Cerebellum (tissue), 4 donors: ENCODE measurements at places on chromosomes 6 and 20. TPM values are rescaled to one million over a fixed set of nuclear protein-coding genes. Genes with fewer than 3 reads are reported as not detected.

The RSPH9 gene
- total RNA-seq, result 3.4 TPM

The NT5E gene
- total RNA-seq, result 4.2 TPM

The ADGRG6 gene
- total RNA-seq, result 25.6 TPM

GRCh38 chr20:62846166-62846890, 15.3 kb downstream of the TCFL5 start:
- DNase-seq, result no peak

The CYB5R4 gene
- total RNA-seq, result 11.3 TPM

DNA sequence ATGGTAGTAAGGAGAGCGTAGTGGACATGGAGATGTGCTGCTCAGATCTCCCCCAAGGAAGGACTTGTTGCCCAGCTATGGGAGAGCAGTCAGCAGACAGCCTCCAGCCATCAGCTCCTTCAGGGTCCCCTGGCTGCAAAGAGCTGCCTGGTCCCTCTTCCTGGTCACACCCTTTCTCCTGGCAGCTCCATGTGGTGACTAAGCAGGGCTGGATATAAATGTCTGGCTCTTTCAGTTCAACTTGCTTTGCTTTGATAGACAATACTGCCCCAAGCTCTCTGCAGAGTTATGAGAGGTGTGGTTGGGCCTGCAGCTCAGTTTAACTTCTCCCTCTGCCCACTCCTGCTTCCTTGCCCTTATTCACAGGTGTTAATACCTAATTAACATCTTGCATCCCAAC, 64.1 kb upstream of the DDR1 start:
- no peak for DNase-seq

DNA sequence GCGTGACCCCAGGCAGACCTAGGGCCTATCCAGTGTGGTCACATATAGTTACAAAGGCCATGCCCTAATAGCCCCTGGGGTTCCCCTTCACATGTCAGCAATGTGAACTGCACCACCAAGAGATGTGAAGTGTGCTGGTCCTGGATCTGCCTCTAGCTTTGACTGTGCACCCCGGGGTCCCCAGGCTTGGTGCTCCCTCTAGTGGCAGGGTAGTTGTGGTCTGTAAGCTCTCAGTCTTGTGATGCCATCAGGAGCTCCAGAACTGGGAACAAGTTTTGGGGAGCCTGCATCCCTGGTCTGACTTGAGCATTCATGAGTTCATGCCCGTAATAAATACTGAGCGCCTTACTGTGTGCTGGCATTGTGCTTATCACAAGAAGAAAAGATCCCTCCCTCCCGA, 143.4 kb downstream of the DHX35 start:
- DNase-seq, result no peak

The SEMG1 gene
- not detected for total RNA-seq

DNA sequence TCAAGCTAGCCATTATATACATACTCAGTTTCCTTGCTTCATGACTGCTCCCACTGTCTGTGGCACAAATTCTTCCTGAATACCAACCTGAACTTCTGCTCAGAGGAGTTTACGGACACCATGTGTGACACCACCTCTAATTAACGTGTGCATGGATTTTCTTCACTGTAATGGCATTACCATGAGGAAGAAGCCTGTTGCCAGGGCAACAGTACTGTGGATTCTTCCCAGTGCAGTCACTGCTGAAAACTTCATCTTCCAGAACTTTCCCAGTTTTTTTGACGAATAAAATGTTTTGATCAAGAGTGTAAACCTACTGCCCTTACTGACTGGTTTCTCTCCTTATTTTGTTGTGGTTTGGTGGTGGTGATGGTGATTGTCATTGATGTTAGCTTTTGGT, 444.3 kb upstream of the NRSN1 start:
- no peak for DNase-seq

The CLVS2 gene
- total RNA-seq, result 35.0 TPM

DNA sequence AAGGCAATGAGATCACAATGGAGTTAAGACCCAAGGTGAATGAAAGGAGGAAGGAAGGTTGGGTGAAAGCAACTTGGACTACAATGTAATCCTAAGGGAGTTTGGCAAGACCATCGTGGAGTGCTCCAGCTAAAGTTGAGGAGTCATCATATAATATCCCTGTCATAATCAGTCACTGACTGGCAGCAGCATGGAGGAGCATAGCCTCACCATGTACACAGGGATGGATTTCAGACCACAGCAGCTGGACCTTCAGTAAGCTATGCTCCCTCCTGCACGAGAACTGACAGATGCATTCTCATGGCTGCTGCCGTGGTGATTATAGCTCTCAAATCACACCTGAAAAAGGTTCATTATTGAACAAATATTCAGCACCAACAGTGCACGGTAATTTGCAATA, 43.0 kb downstream of the GOPC start:
- no peak for DNase-seq

GRCh38 chr6:164533045-164533362, 776.4 kb downstream of the C6orf118 start:
- peak; percentile 2 for DNase-seq

- no peak for DNase-seq
Measured at GRCh38 chr6:14765106-14765505, 480.8 kb upstream of the JARID2 start.

DNA sequence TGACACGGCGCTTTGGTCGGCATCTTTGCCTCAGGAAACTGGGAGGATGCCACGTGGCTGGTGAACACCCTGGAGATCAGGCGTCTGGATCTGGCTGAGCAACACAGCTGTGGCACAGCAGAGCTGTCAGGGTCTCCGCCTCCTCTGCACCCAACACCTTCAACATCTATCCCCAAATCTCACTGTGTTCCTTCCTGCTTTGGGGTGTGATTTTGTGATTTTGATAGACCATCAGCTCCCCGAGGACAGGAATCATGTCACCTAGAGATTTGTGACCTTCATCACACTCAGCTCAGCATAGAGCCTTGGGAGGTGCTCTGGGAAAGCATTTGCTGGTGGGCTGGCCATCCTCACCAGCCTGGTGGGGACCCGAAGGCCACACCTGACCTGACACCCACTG, 203.7 kb upstream of the FOXQ1 start:
- no peak for DNase-seq

DNA sequence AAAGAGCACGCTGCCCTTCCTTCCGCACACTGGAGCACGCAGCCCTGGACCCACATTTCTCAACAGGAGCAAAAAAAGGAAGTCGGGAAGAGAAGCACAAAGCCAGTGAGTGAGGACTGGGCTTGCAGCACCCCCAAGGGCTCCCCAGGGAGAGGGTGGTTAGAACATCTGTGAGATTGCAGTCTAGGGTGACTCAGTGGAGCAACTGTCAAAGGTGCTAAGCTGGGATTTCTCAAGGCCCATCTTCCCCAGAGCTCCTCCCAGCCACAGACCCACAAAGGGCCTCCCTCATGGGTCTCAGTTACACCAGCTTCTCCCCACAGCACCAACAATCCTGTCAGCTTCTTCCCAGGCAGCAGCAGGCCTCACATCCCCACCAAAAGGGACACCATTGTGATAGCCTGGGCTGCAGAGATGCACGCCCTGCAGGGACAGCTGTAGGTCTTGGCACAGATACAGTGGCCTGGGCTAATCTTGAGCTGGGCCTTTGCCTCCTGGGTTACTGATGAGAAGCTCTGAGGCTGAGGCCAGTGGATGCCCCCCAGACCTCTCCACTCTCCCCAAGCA, 39.6 kb upstream of the CD93 start:
- DNase-seq, result no peak
